ENCODE measurements at places on chromosomes 2 and 18.

GRCh38 chr2:180010701-180011100 is 3.6 kb upstream of the CWC22 start:
- no peak for DNase-seq

GRCh38 chr2:167331636-167332232 is 443.5 kb downstream of the XIRP2 start:
- DNase-seq = no peak

DNA sequence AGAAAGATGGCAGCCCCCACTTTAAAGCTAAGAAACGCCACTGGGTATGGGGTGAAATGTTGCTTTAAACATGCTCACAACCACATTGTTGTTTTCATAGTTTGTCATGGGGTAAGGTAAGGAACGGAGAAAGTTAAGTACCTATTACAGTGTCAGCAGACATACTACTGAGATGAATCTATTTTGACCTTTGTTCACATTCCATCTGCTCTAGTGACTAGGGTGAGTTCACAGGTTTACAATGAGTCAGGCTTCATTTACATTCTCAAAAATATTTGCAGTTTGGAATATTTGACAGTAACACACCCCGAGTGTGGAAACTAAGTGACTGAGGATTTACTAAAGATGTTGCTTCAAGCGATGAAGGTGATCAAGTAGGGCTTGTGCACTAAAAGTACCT is 428.7 kb upstream of the ACVR2A start:
- DNase-seq = no peak

DNA sequence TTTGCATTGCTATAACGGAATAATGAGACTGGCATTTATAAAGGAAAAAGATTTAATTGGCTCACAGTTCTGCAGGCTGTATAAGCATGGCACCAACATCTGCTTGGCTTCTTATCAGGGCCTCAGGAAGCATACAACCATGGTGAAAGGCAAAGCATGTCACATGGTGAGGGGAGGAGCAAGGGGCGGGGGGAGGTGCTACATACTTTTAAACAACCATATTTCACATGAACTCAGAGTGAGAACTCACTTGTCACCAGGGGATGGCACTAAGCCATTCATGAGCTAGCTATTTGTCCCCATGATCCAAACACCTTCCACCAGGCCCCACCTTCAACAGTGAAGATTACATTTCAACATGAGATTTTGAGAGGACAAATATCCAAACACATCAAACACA is 188.7 kb downstream of the MBD5 start:
- DNase-seq = no peak

DNA sequence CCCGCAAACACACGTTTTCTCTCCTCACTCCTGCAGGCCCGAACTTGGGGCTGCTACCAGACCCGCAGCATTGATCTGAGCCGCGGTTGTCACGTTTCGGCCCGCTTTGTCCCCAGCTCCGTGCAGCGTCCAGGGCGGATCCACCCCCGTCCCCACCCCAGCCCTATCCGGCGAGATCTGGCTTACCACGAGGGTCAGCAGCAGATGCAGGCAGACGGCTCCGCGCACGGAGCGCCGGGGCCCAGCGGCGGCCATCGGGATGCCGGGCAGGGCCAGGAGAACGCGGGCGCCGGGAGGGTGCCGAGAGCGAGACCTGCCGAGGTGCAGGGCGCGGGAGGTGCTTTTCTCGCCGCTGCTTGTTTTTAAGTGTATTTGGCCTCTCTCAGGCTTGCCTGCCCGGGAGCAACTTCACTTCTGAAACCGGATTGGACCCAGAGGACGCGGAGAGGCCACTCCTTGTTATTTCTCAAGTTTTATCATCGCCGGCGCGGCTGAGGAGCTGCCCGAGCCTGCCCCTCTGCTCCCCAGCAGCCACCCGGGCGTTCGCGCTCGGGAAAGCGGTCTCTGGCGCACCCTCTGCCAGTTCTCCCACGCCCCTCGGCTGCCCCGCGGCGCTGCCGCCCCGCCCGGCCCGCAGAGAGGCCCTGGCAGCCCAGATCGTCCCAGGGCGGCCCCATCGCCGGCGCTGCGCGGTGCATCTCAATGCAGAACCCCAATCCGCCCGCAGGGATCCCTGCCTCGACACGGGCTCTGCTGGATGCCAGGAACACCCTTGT is at the start of gene DSC3:
DSC3 (minus strand) TSS at position 337 of the 776 bp plus-strand sequence; CDS start at position 255, 82 bp downstream.
- peak; percentile 42 for DNase-seq

DNA sequence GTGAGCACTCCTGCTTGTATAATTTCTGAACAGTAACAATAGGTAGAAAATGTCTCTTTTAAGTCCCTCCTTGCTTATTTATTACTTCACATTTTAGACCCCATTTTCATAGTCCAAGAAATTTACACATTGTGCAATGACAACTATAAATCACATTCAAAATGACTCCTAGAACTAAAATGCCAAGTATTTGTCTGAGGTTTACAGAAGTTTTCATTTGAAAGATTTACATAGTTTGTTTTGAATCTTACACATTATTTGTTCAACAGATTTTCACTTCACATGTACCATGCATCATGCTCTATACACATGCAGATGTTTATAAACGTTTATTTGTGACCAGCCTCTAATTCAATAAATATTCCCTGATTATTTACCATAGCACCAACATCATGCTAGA is 15.7 kb upstream of the TRIB2 start:
- no peak for DNase-seq

GRCh38 chr2:220736778-220737177 is 835.3 kb downstream of the EPHA4 start:
- no peak for DNase-seq

DNA sequence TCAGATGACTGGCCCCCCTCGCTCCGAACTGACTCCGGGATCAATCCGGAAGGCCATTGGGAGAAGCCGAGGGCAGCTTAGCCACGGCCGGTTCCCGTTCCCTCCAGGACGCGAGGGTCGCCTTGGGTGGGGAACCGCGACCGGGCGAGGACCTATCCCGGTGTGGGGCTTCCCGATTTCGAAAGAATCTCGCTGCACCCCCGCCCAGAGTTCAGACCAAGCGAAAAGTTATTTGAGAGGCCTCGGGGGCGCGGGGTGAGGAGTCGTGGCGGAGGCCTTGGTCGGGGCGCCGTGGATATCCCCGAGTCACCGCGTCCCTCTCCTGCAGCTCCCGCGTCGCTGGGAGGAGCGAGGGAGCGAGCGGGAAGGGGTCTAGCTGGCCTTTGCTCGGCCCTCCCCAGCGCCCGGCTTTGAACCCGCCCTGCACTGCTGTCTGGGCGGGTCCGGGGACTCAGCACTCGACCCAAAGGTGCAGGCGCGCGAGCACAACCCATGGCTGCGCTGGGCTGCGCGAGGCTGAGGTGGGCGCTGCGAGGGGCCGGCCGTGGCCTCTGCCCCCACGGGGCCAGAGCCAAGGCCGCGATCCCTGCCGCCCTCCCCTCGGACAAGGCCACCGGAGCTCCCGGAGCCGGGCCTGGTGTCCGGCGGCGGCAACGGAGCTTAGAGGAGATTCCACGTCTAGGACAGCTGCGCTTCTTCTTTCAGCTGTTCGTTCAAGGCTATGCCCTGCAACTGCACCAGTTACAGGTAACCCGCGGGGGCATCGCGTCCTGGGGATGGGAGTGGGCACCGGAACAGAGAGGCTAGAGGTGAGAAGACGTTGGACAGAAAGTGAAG is at the start of gene CYP27A1:
CYP27A1 (plus strand) TSS at position 457 of the 837 bp plus-strand sequence; CDS start at position 493, 36 bp downstream.
- peak; percentile 71 for DNase-seq

- no peak for DNase-seq
Observed at GRCh38 chr2:72222829-72223564, 75.3 kb upstream of the CYP26B1 start.

DNA sequence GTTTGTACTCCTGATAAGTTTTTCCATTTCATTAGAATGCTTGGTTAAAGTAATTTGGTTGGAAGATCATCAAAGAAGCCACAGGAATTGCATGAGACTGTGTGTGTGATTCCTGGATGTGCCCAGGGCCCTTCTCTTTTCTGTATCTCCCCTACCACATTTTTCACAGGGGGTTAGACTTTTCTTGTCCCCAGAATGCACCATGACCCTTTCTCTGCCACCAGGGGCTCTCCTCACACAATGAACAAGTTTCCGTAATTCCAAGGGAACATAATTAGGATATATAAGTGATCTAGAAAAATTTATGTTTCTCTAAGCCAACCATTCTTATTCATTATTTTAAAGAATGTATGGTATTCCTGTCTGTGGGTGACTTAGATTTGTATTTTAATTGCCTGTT is 291.8 kb downstream of the NEDD4L start:
- DNase-seq = no peak

- no peak for DNase-seq
Observed at GRCh38 chr2:201854841-201855240, 48.5 kb downstream of the CDK15 start.

GRCh38 chr2:214376618-214377285 is 34.1 kb upstream of the VWC2L start:
- no peak for DNase-seq

DNA sequence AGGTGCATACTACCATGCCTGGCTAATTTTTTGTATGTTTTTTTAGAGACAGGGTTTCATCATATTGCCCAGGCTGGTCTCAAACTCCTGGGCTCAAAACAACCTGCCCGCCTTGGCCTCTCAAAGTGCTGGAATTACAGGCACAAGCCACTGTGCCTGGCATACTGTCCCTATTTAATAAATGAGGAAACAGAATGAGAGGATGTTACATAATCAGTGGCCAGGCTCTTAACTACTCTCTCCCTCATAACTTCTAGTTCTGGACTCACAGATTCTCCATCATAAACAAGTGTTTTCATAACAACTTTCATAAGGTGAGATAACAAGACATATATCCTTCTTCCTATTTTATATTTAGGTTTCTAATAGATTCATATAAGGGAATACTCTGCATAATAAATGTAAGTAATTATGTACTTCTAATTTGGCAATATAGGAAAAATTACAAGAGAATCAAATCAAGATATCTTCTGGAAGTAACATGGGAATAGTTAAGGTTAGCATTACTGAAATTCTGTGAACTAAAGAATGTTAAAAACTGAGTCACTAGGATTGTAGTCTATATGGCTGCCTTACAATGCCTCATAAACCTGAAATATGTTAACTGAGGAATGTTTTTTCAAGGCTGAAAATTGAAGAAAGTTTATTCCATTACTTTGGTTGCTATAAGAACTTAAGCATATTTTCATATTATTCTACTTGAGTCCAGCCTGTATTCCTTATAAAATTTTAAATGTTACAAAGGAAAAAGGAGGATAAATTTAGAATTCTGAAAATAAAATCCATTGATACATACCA is 71.3 kb downstream of the SLC25A12 start:
- DNase-seq = no peak

DNA sequence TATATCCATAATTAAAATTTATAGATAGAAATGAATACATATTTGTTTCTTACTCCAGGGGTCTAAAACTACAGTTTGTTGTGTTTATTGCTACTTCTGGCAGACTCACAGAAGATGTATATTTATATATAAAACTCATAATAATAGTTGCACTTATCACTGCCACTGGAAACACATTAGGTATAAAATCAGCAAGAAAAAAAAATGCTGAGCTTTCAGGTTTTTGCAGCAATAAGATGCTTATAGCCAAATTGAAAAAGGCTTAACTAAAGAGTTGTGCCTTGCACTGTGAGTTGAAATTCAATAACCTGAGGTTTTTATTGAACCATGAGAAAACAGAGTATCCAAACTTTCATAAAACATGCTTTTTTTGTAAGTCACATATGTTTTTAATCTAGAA is 623.9 kb upstream of the CRIM1 start:
- DNase-seq = no peak

- DNase-seq = no peak
Observed at GRCh38 chr2:119647440-119648169, 31.4 kb upstream of the TMEM177 start.

DNA sequence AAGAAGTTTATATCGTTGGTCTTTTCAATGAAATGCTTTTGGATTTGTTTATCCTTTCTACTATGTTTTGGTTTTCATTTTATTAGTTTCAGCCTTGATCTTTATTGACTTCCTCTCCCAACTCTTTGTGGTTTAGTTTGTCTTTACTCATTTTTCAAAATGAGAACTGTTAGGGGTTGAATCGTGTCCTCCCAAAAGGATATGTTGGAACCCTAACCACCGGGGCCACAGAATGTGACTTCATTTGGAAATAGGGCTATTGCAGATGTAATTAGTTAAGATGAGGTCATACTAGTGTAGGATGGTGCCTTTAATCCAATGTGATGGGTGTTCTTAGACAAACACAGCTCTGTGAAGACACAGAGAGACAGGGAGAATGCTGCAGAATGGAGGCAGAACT is 60.4 kb upstream of the IL1R2 start:
- no peak for DNase-seq

GRCh38 chr2:57880967-57881366 is 165.6 kb upstream of the VRK2 start:
- no peak for DNase-seq

DNA sequence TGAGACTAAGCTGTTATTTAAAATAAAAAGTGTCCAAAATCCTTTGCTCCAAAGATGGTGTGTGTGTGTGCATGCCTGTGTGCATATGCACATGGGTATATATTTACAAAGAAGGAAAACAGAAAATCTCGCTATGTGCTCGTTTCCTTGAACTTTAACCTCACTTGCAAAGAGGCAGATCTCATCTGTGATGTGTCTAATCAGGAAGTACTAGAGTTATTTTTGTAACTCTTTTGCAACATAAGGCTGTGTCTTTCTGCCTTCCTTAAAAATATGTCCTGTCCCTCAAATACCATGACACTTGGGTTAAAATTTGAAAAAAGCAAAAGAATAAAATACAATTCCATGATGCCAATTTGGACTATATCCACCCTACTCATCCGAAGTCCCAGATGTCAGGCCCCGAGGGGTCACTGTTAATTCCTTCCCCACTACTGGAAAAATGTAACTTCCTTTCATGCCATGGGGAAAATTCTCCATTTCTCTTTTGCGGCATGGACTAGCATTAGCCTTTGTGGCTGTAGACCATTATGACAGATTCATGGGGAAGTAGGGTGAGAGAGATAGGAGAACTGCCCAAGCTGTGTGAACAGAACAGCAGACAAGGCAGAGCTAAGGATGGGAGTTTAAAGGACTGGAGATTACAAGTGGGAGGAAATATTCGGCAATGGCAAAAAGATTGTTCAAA is 191.3 kb downstream of the MYO1B start:
- DNase-seq = no peak

- no peak for DNase-seq
Observed at GRCh38 chr2:205020673-205021072, 475.4 kb downstream of the PARD3B start.

DNA sequence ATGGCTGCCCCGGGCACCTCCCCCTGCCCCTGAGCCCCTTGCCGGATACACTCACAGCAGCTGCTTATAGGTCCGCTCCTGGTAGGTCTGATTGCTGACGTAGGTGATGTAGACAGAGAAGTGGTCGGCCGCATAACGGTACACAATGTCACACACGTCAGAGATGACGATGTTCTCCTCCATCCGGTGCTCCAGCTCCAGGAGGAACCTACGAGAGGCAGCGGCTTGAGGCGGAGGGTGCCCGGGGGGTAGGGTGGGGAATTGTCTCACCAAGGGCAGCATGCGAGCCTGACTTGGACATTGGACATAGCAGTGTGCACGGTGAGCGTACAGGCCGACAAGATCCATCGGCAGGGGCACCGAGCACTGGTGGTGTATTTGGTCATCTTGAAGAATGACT is 22.8 kb downstream of the SNORC start:
- DNase-seq = no peak

DNA sequence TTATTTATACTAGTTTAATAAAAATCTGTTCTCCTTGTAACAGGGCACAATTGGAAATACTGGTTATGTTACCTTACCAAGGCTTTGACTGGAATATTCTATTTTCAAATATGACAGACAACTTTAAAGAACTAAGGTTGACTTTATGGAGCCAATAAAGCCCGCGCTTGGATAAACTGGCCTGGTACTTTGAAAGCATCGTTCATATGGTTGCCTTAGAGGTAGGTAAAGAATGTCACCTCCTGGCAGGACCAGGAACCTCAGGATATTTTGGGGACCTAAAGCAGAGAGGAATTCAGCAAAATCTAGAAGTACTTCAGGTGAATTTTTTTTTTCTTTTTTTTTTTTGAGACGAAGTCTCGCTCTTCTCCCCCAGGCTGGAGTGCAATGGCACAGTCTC is 71.2 kb upstream of the CREB1 start:
- no peak for DNase-seq
